Uterine smooth muscle cell (primary cell): ENCODE measurements at places on chromosomes 4 and X. TPM values are rescaled to one million over a fixed set of nuclear protein-coding genes. Genes with fewer than 3 reads are reported as not detected.

Gene KCNE5
- total RNA-seq: 0.12 and 0.33 TPM in 2 replicates

Gene BCLAF3
- 6.3 and 7.7 TPM in 2 replicates for total RNA-seq

Gene BEX2
- 2.1 and 5.6 TPM in 2 replicates for total RNA-seq

Gene GLRA3
- total RNA-seq: under 0.01 TPM in 1 of 2 replicates, not detected in the other

Gene SLIT2
- total RNA-seq: 57.7 and 97.5 TPM in 2 replicates
